Stimulated activated CD8-positive, alpha-beta memory T cell treated with anti-CD3 and anti-CD28 coated beads, Interleukin-4, amount 100 ng/mL, for 1 hour (primary cell): ENCODE measurements at places on chromosomes 3 and 15.

DNA sequence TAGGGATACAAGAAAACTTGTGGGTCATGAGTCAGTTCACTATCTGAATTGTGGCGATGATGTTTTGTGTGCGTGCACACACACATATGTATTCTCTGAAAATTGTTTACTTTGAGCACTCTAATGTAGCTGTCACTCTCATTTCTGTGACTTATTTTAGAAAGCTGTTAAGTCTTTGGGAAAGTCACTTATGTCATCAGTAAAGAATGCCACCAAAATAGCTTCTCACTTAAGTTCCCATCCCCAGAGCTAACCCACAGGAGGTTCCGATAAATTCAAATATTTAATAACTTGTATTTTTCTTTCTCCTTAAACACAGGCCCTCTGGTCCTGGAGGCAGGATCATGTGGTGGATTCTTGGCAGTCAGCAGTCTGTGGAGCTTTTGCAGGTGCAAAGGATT, 138.3 kb downstream of the LRIG1 start:
- no peak for DNase-seq

- DNase-seq: no peak
Measured at GRCh38 chr3:147297761-147298350, 108.5 kb downstream of the ZIC4 start.

DNA sequence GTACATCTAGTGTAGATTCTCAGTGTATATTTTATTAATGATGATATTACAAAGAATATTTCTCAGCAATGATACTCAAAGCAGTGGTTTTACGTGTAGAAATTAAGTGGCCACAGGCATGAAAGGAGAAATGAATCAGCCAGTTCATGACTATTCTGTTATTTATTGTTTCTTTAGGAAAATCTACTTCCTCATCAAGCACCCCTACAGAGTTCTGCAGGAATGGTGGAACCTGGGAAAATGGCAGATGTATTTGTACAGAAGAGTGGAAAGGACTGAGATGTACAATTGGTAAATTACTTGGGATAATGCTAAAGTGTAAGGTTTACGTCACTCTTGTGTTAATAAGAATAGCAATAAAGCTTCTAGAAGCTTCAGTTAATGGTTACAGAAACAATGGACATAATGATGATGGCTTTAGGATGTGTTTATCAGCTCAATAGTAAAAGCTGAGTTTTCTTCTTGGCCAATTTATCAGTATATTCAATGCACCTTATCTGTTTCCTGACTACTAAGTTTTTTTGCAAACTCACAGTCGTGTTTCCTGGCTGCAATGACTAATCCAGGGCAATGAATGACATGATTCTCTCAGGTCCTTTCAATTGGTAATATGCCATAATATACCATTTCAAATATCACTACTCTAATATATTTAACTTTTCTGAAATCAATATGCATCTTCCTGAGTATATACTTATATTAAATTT, 20.2 kb downstream of the ADGRG7 start:
- DNase-seq: no peak

DNA sequence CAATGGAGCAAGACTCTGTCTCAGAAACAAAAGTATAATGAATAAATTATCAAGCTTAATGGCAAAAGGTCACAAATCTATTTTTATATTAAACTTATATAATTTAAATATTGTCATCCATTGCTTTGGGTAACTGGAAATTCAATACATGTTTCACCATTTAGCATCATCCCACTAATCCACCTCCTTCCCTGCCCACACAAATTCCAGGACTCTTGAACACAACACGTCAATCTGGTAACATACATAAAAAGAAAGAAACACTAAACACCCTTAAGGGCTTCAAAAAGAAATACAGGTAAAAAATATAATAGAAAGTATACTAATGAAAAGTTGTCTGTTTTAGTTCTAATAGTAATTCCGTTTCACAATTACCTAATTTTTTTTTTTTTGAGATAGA, 149.4 kb downstream of the STAG1 start:
- no peak for DNase-seq

GRCh38 chr15:45670091-45670490, 35.3 kb downstream of the SQOR start:
- no peak for DNase-seq

DNA sequence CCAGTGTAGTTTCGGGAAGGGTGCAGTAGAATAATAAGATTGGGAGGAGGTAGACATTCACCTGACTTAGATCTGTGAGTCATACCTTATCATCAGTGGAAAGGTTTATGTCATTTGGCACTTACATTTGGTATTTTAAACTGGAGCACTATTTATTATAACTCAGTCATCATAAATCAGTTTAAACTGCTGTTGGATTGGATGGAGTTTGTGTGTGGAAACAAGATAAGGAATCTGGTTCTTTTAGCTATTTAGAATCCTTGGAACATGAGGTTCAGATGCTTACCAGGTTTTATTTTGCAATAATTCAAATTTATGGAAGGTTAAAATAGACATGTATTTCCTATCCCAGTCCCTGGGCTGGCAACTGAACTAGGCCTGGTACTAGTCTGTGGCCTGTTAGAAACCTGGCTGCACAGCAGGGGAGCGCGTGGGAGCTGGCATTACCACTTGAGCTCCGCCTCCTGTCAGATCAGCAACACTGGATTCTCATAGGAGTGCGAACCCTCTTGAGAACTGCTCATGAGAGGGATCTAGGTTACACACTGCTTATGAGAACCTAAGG, 34.5 kb downstream of the ZFAND6 start:
- no peak for DNase-seq

DNA sequence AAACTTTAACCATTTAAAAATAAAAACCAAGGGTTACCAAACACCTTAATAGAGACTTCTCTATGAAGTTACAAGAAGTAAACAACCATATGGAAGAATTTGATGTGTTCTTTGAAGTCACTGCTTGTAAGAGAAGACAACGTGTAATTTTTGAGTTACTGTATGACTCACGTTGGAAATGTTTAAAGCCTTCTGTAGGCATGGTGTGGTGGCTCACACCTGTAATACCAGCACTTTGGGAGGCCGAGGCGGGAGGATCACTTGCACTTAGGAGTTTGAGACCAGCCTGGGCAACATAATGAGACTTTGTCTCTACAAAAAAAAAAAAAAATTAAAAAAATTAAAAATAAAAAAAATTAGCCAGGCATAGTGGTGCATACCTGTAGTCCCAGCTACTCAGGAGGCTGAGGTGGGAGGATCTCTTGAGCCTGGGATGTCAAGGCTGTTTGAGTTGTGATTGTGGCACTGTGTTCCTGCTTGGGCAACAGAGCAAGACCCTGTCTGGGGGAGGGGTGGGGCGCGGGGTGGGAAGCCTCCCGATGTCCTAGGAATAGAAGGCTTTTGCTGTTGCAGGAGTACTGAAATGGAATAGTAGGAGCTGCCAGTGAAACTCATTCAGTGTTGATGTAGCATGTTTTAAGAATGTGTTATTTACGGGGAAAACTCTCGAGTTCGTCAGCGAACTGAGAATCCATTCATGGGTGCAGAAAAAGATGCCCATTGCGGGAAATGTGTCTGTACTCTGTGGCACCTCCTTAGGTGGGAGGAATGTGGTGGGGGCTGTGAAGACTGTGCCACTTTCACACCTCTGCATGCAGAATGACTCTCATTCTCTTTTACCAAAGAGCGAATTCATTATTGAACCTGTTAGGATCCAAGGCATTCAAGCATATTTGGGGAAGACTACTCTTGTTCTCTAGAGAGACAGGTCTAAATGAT, 134.2 kb downstream of the FNDC3B start:
- DNase-seq: no peak

GRCh38 chr15:42392309-42393024, 33.2 kb downstream of the CAPN3 start:
- DNase-seq: no peak

- DNase-seq: no peak
Measured at GRCh38 chr3:126341755-126342150, 15.5 kb downstream of the KLF15 start.

- no peak for DNase-seq
Measured at GRCh38 chr3:48157950-48158376, 30.3 kb downstream of the CDC25A start.

- DNase-seq: no peak
Measured at GRCh38 chr15:96544162-96544756, 213.8 kb downstream of the NR2F2 start.
